ENCODE measurements at places on chromosomes 12 and 14.

GRCh38 chr14:60512973-60513571 lies 4.1 kb downstream of the SIX6 start:
- no peak for DNase-seq

GRCh38 chr12:14956024-14956891 lies 5.1 kb downstream of the ARHGDIB start:
- no peak for DNase-seq

DNA sequence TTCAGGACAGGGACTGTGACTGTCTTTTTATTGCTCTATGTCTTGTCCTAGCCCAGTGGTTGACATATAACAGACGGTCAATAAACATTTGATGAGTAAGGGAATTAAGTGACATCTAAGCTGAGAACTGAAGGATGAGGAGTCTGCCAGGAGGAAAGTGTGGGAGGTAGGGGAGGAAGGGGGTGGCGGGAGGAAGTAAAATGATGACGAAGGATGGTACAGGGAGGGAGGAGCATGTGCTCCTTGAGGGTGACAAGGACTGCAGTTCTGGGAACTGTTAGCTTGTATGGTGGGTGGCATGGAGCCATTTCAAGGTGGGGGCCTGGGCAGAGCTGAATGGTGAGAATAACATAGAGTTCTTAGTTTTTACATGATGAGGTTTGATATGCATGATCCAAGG lies 64.4 kb downstream of the RGS6 start:
- no peak for DNase-seq

DNA sequence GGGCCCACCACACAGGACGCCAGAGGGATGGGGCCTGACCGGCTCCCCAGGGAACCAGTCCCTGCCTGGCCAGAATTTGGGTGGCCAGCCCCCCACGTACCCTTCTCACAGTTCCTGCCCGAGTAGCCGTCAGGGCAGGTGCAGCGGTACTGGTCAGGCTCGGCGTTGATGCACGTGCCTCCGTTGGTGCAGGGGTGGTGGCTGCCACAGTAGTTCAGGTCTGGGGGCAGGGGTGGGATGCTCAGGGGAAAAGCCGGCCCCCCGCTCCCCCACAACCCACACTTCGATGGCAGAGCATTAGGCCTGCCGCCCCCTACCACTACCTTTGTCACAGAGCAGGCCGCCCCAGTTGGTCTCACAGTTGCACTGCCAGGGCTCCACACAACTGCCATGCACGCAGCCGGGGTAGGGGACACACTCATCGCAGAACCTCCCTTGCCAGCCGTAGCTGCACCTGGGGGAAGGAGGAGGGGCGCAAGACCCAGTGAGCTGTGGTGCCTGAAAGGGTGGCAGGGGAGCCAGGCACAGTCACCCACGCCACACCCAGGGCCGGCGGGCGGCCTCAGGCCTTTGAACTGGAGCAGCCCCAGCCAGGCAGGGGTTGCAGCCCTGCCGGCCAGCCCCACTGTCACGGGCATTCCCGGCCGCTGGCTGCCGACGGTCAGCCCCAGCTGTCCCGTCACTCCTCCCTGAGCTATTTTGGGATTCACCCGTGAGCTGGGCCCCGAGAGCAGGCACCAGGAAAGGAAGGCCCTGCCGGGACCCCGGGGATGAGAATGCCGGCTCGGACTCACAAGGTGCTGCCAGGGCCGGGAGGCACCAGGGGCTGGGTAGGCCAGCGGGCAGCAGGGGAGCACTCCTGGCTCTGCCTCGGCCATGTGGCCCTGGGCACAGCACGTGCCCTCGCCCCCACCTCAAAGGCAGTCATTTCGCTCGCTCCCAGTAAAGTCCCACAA lies 16.5 kb downstream of the JAG2 start:
- DNase-seq, result no peak

GRCh38 chr14:79279645-79280597 lies 931.4 kb downstream of the DIO2 start:
- no peak for DNase-seq

DNA sequence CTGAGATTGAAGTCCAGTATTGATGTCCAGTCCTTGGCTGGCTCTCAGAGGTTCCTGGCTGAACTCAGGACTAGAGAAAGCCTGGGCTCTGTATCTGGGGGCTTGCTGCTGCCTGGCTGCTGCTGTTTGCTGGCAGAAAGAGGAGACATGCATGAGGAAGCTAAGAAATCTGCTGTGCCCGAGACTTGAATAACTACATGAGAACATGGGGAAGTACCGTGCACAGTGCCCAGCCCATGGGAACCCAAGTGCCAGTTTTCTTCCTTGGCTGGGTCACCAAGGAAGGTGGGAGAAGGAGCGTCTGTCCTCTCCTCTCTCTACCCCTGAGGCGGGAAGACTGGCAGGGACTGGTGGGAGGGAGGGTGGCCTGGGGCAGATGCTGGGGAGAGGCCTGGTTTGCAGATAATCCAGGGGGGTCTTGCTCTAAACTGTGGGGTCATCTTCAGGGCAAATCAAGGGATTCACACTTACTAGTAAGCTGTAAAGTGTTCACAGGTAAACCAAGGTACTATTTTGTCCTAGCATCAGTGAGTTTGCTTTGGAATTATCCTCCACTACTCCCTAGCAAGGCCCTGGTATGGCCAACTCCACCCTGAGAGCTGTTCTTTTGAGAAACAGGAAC lies 13.8 kb upstream of the ZFP36L1 start:
- DNase-seq, result no peak

- DNase-seq, result no peak
These were observed 51.9 kb upstream of the REP15 start for GRCh38 chr12:27644158-27644845.

Measured in stimulated activated CD4-positive, alpha-beta T cell treated with anti-CD3 and anti-CD28 coated beads, Interleukin-15, amount 100 ng/mL, for 48 hours (primary cell).